ENCODE measurements at places on chromosomes 16 and 17.

- no peak for DNase-seq
Measured at GRCh38 chr16:84404936-84405639, 36.8 kb downstream of the ATP2C2 start.

- DNase-seq: peak; percentile 83
Measured at GRCh38 chr17:2336852-2337543, at the start of gene SGSM2. Gene SGSM2, plus strand, starts transcription at chr17:2337501. Its CDS starts 188 bp downstream, at chr17:2337689.

DNA sequence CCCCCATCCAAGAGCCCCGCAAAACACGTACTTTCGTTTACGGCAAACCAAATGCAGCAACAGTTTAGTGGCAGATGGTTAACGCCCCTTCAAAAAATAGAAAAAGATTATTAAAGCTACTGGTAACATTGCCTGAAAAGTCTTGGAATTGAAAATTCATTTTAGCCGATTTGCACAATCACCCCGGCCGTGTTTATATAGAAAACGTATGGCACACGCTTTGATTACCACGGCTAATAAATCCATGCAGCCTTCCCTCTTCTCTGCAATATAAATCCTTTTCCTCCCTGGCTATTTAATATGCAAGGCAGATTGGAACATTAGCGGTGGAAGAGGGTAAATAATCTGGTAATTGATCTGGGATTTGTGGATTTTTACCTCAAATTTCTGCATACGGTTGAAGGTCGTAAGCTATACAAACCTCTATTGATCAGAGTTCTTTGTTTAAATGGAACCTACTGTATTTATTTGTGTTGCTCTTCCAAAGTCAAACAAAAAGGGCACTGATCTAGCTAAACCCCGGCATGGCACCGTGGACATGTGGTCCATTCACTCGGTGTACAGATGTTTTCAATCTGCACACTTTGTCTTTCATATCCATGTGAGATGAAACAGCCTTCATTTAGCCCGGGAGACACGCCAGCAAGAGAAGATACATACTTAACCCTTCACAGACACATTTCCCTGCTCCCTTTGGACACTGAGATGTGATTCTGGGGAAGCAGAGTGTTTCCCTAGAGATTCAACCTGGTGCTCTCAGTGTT lies 238.1 kb upstream of the MAF start:
- no peak for DNase-seq

- no peak for DNase-seq
Measured at GRCh38 chr17:8924595-8924994, 40.9 kb downstream of the PIK3R5 start.

DNA sequence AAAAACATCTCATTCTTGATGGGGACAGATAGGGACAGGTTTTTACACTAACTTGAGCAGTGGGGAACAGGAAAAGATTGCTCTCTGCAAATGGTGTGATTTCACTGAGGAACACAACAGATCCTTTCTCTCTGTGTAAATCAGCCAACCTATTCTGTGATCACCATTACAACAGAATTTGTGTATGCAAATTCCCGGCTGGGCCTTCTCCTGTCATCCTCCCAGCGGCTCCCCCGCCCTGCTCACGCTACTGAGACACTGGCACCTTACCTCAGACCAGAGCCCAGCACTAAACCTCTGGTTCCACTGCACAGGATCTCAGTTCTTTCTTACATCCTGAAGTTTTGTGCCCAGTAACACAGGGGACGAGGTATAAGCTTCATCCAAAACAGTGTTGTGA lies 97.0 kb upstream of the FA2H start:
- DNase-seq: no peak

- no peak for DNase-seq
Measured at GRCh38 chr17:78890498-78890897, 12.5 kb downstream of the CEP295NL start.

- DNase-seq: no peak
Measured at GRCh38 chr17:8991514-8992285, 26.2 kb upstream of the PIK3R5 start.

- DNase-seq: no peak
Measured at GRCh38 chr17:83149761-83150251, 70.4 kb downstream of the METRNL start.

DNA sequence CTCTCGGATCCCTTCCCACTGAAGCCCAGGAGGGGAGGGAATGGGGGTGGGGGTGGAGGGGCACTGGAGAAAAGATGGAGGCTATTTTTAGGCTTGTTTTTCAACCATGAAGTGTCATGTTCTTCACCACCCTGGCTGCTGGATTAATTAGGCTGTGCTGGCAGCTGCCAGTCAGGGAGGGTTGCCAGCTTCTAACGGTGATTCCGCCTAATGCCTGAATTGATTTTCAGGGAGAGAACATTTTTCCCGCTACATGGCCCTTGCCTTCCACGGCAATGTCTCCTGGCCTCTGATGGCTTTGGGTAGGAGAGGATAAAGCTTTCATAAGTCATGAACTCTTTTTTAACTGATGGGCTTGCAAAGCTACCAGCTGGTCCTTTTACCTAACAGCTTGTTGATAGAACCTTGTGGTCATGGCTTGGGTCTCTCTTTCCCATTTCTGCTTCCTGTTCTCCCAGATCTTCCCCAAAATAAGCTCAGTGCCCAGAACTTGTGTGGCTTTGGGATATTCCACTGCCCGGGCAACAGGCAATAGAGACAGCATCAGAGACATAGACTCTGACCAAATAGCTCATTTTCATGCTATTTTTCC lies 167.4 kb downstream of the PITPNC1 start:
- DNase-seq: no peak

DNA sequence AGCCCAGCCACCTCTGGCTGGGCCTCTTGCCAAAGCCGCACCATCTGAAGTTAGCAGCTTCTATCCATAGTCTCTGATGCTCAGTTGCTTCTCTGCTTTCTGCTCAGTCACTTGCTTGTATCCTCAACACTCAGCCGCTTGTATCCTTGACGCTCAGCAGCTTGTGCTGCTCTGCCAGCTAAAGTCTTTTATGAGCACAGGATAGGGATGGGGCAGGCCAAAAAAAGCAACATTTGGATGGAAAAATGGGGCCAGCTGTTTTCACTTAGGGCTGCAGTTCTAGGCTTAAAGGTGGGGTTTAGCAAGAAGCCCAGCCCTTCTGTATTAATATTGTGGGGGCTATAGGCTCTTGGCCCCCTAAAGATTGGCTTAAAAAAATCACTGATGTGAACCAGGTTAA lies 739.4 kb downstream of the CDH8 start:
- no peak for DNase-seq

DNA sequence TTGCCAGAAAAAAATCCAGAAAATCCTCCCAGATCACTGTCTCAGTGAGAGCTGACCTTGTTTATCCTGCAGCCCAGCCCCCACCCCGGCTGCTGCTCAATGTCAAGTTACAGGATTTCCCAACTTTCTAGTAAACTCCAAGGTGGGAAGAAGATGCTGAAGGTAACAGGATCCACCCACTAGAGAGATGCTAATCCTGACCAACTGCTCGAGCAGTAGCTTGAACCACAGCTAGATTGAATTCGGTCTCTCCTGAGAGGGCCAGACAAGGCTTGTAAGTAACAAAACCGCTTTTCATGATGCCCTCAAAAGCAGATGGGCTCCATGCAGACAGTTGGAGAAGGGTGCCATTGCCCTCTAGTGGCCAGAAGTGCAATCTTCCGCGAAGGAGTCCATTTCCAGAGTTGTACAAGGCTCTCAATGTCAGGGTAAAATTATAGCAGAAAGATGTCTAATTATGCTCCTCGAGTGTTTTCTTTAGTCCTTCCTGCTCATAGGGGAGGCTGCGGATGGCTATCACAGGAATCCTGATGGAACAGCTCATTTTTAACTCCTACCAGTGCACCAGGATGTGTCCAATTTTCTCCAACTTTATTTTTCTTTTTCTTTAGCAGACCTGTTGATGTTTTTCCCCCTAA lies 3.9 kb downstream of the CDH11 start:
- DNase-seq: peak; percentile 81

DNA sequence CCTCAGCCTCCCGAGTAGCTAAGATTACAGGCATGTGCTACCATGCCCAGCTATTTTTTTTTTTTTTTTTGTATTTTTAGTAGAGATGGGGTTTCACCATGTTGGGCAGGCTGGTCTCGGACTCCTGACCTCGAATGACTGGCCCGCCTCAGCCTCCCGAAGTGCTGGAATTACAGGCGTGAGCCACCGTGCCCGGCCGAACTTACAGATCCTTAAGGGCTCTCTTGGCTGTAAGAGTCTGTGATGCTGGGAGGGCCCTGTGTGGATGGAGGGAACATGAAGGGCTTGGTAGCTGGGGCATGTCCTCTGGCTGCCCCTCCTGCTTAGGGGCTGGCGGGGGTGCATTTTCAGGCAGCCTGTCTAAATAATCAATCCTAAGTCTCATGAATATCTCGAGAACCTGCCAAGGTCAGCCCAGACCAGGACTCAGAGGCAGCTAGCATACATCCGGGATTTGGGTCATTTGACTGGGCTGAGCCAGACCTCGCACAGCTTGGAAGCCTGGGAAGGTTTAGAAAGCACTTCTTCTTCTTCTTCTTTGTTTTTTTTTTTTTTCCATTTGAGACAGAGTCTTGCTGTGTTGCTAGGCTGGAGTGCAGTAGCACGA lies 17.1 kb downstream of the SPNS3 start:
- DNase-seq: no peak

DNA sequence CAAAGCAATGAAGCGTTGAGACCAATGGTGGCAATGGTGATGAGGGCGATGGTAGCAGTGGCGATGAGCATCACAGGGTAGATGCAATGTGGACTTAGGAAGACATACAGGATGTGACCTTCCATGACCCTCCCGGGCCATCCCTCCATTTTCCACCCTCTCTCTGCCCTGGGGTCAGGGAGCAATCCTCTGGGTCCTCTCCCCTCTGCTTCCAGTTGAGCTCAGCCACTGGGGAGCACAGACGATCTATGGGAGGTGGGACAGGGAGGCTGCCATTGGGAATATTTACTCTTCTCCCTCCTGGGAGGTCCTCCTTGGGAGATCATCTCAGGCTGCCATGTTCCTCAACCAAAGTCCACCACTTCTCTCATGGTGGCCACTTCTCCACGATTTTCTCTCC lies 260.7 kb upstream of the FOXF1 start:
- DNase-seq: peak; percentile 44
